ENCODE measurements at places on chromosomes 5 and 9.

GRCh38 chr5:36605241-36605640, 1.2 kb upstream of the SLC1A3 start:
- DNase-seq, result no peak

DNA sequence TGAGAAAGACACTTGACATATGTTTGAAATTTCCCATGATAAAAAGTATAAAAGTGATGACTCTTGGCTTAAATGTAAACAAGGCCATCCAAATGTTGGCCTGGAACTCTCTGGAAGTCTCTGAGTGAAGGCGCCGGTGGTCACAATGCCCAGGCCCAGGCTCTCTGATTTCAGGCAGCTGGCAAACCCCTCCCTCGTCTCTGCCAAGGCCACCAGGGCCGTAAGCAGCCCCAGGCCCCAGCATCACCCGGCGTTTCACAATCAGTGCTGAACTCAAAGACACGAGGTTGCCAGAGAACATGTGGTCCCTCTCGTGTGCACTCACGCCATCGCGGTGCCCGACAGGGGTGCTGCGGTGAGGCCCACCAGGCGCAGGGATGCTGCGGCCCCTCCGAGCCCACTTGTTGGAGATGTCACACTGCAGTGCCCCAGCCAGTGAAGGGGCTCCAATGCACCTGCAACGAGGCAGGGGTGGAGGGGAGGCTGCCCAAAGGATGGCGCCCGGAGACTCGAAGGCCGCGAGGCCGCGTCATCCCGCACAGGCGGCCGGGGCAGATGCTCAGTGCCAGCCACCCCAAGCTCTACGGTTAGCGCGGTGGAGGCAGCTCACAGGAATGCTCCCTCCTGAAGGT, 15.0 kb downstream of the LPCAT1 start:
- no peak for DNase-seq

GRCh38 chr5:179768326-179769085, 25.3 kb upstream of the LTC4S start:
- DNase-seq, result peak; percentile 12

- no peak for DNase-seq
Observed at GRCh38 chr5:147963436-147963835, 57.1 kb upstream of the C5orf46 start.

GRCh38 chr5:137595396-137596079, 96.4 kb upstream of the SPOCK1 start:
- DNase-seq, result no peak

GRCh38 chr9:122314165-122314564, 49.5 kb downstream of the MRRF start:
- no peak for DNase-seq

- DNase-seq, result peak; percentile 31
Observed at GRCh38 chr5:109705596-109705995, 15.9 kb downstream of the MAN2A1 start.

GRCh38 chr5:143217804-143218160, 185.7 kb downstream of the NR3C1 start:
- DNase-seq, result no peak

GRCh38 chr5:158966716-158967115, 133.0 kb downstream of the EBF1 start:
- no peak for DNase-seq

DNA sequence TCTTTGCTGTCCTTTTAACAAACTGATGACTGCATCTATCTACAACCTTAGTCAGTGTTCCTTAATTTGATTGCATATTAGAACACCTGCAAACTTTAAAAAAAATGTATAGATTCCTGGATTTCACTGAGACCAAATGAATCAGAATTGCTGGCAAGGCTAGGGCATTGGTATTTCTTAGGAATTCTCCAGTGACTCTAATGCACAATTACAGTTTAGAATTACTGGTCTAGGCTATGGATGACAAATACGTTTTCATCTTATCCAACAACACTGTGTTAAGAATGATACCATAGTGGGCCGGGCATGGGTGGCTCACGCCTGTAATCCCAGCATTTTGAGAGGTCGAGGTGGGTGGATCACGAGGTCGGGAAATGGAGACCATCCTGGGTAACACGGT, 545.9 kb upstream of the RIOK2 start:
- no peak for DNase-seq

GRCh38 chr9:116156621-116157314, 3.2 kb downstream of the PAPPA start:
- DNase-seq, result peak; percentile 88

DNA sequence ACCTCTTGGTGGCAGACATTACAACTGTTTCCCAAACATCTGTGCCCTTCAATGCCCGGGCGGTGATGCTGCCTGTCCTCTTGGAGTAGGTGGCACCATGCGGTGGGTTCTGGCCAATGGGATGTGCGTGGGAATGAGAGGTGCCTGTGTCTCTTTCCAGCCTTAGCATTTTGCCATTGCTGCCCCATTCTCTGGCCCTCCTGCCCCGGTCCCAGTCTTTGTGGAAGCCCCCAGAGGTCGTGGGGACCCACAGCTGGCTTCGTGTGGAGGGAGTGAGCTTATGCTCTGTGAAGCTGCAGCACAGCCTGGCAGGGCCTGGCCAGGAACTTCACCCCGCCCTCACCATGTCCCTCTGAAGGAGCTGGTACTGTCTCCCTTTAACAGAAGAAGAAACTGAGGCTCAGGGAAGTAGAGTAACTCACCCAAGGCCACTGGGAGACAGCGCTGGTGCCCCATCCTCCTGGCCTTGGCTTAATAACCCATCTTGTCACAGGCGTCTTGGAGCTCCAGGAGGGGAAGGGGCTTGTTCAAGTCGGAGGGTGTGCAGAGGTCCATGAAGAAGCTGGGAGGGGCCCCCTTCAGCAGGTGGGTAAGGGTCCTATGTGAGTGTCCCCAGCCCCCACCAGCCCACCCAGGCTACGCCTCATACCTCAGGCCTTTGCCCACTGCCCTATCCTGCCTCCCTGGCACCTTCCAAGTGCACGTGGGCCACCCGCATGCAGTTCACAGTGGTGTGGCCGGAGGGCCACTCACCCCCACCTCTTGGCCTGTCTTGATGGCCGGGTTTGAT, 173.6 kb downstream of the GAPVD1 start:
- DNase-seq, result no peak

- DNase-seq, result peak; percentile 73
Observed at GRCh38 chr5:14167211-14167845, 24.2 kb downstream of the TRIO start.

DNA sequence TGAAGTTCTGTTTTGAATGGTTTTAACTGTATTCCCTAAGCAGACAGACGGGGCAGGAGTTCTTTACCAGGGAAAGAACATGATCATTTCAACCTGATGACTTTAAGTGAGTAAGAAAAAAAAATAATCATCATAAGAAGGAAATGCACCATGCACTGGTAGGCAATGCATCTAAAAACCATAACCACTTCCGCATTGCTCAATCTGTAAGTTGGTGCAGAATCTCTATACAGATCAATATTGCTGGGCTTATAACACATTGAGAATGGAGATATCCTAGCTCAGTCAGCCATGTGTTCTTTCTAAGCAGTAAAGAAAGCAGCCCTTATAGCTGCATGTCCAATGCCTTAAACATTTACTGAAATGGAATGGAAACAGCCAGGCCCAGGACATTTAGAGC, 407.1 kb upstream of the DMAC1 start:
- DNase-seq, result no peak

GRCh38 chr5:22889720-22890119, 36.6 kb upstream of the CDH12 start:
- DNase-seq, result no peak

GRCh38 chr9:122347348-122348287, 23.2 kb upstream of the PTGS1 start:
- DNase-seq, result no peak

GRCh38 chr5:5040712-5041111, 99.4 kb upstream of the ADAMTS16 start:
- no peak for DNase-seq

- peak; percentile 71 for DNase-seq
Observed at GRCh38 chr9:127347831-127348776, 48.9 kb upstream of the SLC2A8 start.
